ENCODE measurements at places on chromosomes 2 and 18. TPM values are rescaled to one million over a fixed set of nuclear protein-coding genes. Genes with fewer than 3 reads are reported as not detected.

GRCh38 chr18:11119959-11120587, 29.3 kb downstream of the PIEZO2 start:
- DNase-seq, result no peak

DNA sequence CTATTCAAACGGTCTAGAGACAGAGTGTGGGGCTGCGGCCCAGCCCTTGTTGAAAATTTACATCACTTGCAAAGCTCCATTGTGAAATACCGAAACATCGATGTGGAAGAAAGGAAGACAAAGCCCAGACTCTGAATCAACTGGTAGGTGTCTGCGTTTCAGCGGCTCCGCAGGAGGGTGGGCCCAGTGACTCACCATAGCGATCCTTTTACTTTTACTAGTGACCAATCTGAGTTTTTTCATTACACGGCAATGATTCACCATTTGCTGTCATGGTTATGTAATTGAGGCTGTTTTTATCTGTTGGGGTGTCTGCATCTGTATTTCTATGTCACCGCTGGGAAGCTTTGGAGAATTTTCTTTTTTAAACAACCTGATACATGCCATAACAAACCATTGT, 66.6 kb upstream of the ODC1 start:
- peak; percentile 97 for DNase-seq

- DNase-seq, result no peak
Measured at GRCh38 chr2:74558284-74559230, 4.0 kb downstream of the DOK1 start.

DNA sequence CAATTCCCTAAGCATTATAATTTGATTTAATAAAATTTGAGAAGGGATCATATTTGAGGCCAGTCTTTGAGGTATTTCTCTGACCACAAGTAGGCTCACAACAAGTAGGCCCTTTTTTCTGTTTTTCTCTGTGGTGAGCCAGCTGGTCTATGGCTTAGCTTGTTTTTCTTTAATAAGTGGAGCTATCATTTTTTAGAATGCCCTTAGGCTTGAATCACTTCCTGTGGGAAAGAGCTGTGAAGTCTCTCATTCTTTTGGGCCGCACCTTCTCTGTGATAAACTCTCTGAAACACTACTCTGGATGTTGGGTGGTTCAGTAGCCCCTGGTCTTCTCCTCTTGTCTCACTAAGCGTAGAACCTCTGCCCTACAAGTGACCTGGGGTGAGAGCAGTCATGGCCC, 235.9 kb downstream of the SUCLG1 start:
- DNase-seq, result peak; percentile 50

DNA sequence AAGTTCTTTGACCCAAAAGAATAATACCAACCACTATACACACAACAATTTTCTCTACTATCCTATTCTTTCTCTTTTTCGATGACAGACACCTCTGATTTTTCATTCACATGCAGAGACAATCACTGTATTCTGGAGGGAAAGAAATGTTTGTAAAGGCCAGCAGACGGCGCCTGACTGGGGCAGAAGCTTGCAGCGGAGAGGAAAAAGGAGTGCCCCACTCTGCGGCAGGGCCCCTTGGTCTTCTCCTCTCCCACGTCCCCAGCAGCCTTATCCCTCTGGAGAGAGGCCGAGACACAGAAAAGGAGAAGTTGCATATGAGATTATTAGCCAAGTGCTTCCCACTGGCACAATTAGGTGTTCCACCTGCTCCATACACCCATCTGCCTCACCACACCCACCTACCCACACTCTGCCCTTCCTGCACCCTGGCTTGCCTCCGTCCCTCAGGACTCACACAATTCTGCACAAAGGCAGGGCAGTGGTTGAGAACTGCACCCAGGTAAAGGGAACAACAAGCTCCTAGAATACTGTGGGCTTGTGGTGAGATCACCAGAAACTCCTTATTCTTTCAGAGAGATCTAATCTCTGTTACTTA, 687.3 kb downstream of the NRXN1 start:
- DNase-seq, result peak; percentile 5

- no peak for DNase-seq
Measured at GRCh38 chr2:98448441-98449145, 3.9 kb downstream of the INPP4A start.

DNA sequence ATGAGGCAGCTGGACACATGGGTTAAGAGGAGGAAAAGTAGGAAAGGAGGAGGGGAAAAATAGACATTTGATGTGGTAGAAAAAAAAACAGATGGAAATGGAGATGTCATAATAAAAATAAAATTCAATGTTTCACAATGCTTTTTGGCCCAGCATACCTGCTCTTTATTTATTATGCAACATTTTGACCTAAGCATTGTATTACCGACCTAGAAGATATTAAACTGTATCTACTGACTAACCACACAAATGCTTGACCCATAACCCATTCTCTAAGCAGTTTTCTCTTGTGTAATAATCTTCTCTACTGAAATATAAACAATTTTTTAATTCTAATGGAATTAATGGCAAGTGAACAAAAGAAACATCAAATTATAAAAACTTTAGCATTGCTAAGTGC, 362.3 kb downstream of the FBXO15 start:
- peak; percentile 69 for DNase-seq

DNA sequence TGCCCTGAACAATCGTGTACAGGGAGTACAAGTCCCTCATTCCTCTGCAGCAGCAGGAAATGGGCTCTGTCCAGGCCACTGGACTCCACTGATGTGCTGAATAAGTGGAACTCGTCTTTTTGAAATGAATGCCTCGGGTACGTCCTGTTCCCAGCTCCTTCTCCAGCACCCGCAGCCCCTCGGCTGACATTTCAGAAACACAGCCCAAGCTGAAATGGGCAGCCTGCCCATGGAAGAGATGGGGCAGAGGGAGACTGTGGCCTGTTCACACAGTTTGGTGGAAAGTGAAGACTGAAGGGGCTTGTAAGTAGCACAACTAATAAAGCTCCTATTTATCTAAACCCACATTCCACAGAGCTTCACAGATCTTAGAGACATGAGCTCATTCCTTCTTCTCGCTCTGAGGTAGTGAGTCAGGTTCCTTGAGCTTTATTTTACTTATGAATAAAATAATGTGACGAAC, 498.6 kb downstream of the TXNL1 start:
- DNase-seq, result no peak

GRCh38 chr2:23788100-23788499, 138.8 kb downstream of the ATAD2B start:
- DNase-seq, result no peak

The TMEM247 gene
- not detected for total RNA-seq

The PHOSPHO2 gene
- total RNA-seq, result 6.0 TPM

The IL36G gene
- not detected for total RNA-seq

The COL3A1 gene
- not detected for total RNA-seq

The SFT2D3 gene
- total RNA-seq, result 3.6 TPM

The RAB17 gene
- total RNA-seq, result 10.6 TPM

All from MCF 10A (cell line).